Hippocampal formation (tissue), 2 donors: ENCODE measurements at places on chromosomes 3 and 15.

DNA sequence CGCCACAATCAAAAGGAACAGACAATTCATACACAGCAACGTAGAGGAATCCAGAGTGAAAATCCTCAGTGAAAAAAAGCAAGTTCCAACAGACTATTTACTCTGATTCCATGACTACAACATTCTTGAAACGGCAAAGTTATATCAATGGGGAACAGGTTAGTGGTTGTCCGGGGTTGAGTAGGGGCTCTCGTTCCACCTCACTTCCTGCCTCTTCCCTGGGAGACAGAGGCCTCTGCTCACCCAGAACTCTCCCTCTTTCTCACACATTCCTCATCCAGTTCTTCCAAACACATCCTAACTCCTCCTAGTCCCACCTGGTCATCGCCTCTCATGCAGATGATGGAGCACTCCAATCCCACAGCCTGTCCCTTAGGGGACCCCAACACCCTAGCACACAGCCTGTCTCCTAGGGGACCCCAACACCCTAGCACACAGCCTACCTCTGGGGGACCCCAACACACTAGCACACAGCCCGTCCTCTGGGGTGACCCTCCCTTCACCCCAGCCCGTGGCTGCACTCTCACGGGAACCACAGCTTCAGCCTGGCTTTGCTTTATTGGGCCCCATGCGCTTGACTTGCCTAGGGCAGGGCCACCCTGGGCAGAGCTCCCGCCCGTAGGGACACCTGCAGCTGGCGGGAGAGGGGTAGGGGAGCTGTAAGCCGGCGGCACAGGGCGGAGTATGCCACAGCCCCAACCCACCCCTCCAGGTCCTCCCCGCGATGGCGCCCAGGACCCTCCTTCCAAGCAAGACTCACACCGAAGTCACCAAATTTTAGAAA is 5.2 kb downstream of the OCA2 start:
- no peak for DNase-seq

DNA sequence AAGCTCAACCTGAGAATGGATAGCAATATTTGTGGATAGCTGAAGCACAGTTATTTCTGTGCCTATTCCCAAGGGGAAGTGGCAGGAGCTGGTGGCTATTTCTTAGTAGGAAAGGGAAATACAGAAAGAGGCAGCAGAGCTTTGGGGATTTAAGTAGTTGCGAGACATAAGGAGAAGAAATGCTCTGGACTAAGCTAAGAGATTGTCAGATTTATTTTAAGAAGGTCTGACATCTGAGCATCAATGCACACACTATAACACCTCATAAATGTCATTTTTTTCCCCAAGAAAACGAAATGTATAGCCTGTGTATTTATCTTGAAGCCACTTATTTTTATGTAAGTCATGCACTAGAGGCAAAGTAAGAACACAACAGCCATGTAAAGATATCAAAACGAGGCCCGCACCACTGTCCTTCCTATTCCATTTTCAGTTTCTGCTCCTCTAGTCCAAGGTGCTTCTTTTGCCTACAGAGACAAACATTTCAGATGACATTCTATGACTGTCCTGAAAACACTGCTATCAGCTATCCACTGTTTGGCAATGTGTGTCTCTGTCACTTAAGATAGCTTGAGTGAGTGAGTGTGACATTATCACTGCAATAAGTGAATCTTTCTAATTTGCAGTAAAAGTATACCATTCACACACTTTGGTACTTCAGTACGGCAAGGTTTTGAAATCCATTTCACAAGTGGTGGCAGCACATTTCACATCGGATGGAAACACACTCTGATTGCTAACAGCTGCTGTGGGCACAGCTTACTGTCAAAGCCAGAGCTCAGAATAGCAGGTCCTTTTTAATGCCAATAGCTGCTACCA is 62.7 kb upstream of the ICE2 start:
- no peak for DNase-seq

GRCh38 chr3:96813820-96814650 is at the start of gene EPHA6:
Gene EPHA6 (plus strand): TSS chr3:96814594.
- DNase-seq = peak; percentile 20

DNA sequence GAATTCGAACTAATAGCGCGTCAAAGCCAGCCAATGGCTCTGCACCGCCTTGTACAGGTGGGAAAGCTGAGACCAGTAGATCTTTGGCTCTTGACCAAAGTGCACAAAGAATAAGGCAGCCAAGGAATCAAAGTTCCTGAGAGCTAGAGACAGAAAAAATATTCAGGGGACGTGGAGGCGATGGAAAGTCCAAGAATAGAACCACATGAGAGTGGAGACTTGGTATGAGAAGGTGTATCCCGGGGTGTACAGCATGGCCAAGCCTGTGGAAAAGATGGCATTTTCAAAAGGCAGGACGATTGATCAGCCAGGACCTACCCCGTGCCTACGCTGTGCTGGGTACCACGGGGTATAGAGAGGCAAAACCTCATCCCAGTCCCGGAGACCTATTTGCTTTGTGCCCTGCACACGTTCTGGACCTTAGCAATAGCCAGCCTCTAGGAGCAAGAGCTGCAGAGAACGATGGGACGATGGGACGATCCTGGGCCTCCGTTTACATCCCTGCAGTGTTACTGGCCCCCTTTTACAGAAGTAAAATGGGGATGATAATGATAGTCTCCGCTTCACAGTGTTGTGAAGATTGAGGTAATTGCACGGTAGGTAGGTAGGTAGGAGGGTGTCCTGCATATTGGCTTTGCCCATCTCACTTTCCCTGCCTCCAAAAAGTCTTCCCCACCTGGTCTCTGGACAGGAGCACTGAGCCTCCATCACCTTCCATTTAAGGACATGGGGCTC is 583 bp upstream of the RBSN start:
- no peak for DNase-seq

DNA sequence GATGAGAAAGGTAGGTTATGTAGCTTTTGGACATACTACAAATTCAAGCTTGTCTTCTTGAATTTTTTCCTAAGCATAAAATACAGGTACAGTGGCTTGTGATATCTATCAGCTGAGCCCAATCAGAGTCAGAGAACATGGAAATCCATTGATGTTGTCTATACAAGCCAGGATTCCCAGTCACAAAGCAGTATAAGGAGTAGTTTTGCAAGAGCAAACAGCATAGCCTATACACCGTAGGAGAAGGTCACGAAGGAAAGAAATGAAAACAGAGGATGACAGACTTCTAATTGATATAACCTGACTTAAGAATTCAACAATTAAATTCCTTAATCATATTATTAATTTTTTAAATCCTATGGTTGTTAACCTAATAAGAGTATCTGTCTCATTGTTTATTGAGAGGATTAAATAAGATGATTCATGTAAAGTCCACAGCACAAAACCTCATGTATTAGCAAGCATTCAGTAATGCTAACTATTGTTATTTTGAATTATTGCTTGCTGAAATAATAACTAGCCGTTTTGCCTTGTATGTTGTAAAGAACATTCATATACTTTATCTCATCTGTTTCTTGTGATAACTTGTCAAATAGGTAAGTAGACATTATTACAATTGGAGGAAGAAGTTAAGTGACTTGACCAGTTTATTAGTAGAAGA is 276.6 kb upstream of the ZPLD1 start:
- DNase-seq = no peak

DNA sequence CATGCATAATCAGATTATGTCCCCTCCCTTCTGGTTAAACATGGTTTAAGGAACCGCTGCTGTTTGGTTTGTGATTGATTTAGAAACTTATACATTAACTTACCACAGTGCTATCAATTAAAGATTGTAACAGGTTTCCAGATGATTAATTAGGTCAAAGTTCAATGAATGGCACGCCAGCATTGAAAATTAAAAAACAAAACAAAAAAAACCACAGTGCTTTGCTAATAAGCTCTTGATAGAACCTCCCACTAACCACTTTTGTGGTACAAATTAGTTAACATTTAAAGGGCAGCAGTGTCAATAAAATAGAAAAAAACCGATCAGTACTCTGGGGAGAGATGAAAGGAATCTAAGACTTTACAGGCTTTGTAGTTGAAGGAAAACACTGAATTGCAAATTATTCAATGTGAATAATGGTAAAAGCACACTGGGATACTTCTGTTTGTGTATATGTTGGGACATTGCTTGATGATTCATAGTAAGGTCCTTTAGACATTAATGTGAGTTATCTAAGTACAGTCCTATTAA is 7.6 kb upstream of the C3orf38 start:
- no peak for DNase-seq

DNA sequence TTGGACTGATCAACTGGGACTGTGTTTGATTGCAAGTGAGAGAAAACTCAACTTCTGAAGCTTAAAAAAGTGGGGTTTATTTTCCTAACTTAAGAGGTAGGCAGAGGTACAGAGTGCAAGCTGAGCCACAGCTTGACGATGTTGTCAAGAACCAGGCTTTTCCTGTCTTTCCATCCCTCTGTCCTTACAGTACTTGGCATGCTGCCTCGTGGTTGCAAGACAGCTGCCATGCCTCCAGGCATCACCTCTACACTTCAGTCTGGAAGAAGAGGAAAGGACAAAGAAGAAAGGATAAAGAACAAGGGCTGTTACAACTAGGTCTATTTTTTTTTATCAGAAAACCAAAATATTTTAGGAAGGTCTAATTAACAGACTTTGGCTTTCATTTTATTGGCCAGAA is 51.8 kb upstream of the GALNT15 start:
- DNase-seq = no peak

DNA sequence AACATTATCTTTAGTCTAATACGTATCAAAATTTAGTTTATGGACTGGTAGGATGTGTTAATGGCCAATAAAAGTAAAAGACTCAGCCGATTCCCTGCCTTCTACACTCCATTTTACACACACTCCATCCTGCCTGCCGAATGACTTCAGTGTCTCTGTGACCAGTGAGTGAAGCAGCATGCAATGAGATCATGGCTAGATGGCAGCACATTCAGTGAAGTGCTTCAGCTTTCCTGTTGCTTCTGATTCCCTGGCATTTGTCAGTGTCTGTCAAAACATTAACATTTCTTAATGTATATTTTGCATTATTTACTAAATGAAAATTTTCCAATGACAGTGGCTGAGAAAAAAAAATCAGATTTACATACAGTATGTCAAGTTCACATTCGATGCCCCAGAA is 412.0 kb downstream of the FHIT start:
- peak; percentile 11 for DNase-seq

- no peak for DNase-seq
Measured at GRCh38 chr3:48929358-48930035, 10.9 kb downstream of the ARIH2 start.

DNA sequence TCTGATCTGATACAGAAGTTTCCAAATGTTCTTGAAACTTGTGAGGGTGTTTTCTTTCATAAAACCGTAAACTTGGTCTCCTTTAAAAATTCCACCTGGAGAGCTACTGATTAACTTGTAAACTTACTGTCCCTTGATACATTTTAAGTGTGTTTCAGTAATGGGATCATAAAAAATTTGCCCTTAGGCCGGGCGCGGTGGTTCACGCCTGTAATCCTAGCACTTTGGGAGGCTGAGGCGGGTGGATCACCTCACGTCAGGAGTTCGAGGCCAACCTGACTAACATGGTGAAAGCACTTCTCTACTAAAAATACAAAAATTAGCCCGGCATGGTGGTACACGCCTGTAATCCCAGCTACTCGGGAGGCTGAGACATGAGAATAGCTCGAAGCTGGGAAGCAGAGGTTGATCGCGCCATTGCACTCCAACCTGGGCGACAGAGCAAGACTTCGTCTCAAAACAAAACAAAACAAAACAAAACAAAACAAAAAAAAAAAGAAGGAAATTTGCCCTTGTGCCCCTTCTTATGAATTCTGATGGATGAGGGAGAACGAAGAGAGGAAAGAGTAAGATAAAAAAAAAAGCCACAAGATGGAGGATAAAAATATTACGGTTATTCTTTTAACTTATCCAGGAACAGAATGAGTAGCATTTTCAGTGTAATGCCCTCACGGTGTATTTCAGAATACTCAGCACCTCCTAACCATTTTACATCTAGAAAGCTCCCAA is 32.1 kb upstream of the AP4E1 start:
- no peak for DNase-seq

- no peak for DNase-seq
Measured at GRCh38 chr15:81747026-81747425, 298.8 kb downstream of the MEX3B start.

DNA sequence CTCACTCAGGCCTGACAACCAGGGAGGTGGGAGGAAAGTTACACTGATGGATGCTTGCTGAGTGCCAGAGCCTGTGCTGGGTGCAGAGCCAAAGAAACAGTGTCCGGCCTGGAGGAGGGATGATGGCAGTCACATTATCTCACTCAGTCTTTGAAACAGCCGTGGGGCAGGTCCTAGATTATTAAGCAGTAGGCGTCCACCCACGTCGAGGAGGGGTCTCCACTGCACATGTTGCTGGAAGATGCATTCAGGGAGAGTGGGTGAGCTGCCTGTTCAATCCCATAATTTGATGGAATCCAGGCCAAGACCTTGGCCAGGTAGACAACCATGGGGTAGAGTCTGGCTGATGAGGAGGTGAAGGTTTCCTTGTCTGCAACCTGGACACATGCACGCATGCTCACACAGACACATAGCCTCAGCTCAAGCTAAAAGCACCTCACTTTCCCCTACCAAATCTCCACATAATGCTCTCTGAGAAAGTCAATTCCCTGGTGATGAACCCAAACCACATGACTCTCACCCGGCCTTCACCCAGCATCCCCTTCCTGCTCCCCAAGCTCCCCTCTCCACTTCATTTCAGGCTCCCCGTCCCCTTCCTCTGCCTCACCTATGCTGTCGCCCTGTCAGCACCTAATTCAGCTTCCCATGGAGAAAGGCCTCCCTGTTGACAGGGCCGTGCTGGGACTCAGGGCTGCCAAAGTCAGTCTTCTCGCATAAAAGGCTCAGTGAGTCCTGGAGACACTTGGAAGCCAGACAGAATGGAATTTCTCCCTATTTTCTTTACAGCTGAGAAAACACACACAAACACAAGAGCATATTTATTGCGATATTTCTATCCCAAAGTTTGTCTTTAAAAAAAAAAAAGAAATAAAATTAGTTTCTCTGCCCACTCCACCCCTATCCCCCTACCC is 29.8 kb downstream of the ACAN start:
- no peak for DNase-seq

DNA sequence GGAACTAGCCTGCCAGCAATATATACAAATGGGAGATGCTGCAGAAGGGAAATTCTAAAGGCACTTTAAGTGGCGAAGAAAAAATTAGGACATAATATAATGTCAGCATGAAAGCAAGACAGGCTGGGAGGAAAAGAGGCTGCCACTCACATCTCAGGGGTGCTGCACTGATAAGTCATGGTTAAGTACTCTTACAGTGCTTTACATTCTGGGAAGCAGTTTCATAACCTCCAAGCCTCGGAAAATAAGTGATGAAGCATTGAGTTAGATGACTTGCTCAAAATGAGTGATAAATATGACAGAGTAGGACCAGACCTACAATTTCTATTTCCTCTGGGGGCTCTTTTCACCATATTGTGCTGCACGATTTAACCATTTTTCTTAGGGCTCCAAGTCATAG is 109.0 kb downstream of the HERC1 start:
- no peak for DNase-seq

GRCh38 chr3:177448987-177449359 is 251.7 kb upstream of the TBL1XR1 start:
- DNase-seq = no peak

GRCh38 chr3:27114684-27115083 is 254.5 kb downstream of the NEK10 start:
- DNase-seq = no peak
